Fibroblast of lung (primary cell): ENCODE measurements at places on chromosomes 1 and 21.
A peak's percentile ranks its signal among the peaks of the same experiment; 100 is the strongest.

- no peak for DNase-seq
Measured at GRCh38 chr1:226422478-226422877, 14.6 kb upstream of the PARP1 start.

DNA sequence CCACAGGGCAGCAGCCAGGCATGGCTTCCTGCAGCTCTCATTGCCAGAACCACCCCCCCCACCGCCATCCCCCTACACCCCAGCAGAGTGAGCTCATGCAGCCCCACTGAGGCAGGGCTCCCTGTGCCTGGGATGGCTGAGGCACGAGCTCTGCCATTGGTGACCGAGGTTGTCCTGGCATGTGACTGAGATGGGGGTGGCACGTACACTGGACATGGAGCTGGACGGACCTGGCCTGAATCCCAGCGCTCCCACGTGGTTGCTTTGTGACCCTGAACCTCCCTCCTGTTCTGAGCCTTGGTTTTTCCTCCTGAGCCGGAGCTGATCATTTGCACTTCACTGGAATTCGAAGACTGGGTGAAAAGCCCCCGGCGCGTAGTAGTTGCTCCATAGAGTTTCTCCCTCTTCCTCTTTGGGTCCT lies 28.3 kb downstream of the ALPL start:
- DNase-seq, result no peak

GRCh38 chr1:200294241-200294640 lies 115.6 kb downstream of the ZNF281 start:
- no peak for DNase-seq

GRCh38 chr1:78038491-78038939 lies 7.3 kb upstream of the GIPC2 start:
- DNase-seq, result peak; percentile 95

DNA sequence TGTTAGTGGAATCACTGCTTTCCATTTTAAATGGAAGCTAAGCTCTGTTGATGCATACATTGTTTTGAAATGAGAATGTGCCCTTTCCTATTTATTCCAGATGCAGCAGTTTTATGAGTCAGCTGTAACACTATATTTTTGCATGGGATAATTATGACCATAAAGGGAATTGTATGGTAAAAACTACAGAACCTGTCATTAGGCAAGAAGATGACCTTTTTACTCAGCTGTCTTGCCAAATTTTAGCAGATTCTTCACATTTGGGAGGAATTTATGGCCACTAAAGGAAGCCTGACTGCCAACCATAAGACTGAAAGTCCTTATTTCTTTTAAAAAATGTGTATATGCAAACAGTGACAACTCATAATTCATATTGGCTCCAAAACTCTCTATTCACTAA lies 356.3 kb upstream of the PRMT6 start:
- peak; percentile 30 for DNase-seq

DNA sequence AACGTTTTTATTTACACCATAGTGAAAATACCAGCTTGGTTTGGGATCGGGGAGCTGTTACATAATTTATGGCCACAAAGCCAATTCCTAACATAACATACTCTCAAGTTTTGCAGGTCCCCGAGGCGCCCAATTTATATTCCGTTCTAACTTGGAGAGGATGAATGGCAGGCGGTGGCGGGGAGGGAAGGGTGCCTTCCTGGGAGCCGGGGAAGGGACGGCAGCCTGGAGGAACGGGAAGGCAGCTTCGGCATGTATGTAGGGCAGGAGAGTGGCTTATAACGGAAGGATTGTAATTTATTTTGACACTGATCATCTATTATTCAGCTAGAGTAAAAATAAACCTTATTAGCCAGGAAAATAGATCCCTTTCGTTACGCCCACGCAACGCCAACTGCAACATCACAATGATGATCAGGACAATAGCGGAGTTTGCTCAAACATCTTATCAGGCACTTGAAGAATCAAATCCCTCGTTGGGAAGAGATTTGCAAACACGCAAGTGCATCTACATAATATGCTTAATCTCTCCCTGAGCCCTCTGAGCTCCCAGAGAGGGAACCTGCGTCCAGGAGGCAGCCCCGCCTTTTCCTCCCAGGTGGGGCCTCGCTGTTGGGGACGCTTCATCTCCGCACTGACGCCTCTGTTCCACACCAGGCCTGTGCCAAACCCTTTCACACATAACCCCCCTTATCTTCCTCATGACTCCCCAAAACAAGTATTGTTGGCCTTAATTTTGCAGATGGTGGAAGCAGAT lies 93.7 kb upstream of the C1orf174 start:
- no peak for DNase-seq

GRCh38 chr1:76374086-76374485 lies 299.5 kb downstream of the ST6GALNAC3 start:
- no peak for DNase-seq

DNA sequence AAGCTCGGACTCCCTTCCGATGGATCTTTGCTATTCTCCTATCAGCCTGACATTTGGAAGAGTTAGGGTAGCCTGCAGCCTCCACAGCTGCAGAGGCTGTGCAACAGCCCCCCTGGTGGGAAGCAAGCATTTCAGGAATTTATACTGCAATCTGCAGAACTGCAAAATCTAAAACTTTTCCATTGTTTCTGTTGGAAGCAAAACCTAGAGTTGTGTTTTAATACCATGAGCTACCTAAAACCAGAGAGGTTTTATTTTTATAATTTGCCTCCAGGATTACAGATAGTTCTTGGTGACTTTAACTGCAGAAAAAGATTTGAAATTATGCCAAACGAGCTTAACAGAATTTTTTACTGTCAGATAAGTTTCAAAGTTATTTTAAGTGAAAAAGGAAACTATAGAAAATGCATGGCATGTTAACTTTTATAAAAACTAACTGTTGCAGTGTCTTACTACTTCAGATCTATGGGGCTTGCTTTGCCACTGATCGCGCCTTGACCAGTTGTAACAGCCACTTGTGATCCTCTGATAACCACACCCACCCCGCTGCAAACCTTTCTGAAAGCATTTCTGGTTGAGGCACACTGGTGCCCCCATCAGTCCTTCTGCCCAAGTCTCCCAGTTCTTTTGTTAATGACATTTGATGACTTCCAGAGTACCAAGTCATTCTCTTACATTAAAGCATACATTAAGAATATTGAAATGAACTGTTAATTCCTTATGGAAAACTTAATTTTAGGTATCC lies 64.8 kb downstream of the PRDM2 start:
- peak; percentile 70 for DNase-seq

DNA sequence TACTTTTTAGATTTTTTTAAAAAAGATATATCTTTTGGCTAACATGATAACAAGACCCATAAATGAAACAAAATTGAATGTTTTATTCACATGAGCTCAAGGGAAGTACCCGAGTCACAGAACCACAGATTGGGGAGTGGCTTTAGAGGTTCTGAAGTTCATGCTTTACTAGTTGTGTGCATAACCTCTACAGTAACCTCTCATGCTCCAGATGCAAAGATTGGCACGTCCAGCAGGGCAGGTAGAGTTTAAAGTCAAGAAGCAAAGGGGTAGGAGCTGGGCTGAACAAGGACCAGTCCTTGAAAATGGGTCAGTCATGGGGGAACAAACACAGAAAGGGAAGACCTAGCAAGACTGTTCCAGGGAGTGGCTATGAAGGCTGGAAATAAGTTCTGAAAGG lies 109.6 kb downstream of the RNF220 start:
- DNase-seq, result no peak
